ENCODE measurements at places on chromosomes 7 and 10.

- DNase-seq, result no peak
These were observed 116.3 kb downstream of the HPSE2 start for GRCh38 chr10:99119258-99119748.

DNA sequence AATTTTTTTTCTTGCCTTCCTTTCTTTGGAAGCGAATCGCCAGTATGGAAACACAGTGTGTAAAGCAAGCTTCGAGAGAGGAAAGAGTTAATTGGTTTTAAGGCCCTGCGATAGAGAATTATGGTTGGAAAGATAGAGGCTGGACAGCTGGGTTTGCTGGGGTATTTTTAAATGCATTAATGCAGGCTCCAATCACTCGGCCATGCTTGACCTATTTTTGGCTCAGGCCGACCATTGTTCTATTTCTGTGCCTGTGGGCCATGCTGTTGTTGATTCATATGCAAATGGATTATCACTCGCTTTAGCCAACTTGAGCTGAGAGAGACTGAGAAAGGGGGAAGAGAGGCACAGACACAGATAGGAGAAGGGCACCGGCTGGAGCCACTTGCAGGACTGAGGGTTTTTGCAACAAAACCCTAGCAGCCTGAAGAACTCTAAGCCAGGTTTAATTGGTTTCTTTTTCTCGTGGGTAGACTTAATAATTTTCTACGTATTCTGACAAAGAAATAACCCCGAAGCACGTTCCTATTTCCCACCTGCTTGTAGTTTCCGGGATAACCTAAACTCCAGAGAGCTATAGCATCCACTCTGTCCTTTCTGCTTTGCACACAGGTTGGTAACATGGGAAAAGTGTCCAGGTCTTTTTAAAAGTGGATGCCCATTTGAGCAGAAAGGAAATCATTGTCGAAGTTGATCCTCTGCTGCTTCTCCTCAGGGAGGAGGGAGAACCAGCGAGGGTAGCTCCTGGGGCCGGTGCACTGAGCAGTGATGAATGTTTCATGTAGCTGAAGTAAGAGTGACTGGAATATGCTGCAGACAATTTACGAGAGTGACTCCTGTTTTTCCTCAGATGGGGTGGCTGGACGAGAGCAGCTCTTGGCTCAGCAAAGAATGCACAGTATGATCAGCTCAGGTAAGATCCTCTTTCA, at the start of gene HDAC9:
HDAC9 (plus strand) TSS at position 338 of the 929 bp plus-strand sequence; CDS start at position 892, 554 bp downstream.
- peak; percentile 67 for DNase-seq

GRCh38 chr10:22339761-22340328, 5.5 kb upstream of the SPAG6 start:
- peak; percentile 18 for DNase-seq

DNA sequence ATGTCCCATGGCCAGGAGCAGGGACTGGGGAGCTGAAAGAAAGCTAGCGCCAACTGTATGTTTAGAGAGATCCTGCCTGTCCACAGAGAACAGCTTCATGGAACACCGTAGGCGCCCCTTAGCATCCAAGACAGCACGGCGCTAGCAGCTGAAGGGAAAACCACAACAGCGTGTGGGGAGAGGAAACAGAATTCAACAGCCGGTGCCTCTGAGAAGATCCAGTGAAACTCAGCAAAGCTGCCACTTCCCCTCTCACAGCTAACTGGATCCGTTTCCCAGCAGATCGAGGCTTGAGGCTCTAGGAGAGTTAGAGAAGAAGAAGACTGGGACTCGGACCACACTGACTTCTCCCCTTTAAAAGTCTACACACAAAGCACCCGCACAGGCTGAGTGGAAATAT, 145.0 kb downstream of the MAD1L1 start:
- no peak for DNase-seq

DNA sequence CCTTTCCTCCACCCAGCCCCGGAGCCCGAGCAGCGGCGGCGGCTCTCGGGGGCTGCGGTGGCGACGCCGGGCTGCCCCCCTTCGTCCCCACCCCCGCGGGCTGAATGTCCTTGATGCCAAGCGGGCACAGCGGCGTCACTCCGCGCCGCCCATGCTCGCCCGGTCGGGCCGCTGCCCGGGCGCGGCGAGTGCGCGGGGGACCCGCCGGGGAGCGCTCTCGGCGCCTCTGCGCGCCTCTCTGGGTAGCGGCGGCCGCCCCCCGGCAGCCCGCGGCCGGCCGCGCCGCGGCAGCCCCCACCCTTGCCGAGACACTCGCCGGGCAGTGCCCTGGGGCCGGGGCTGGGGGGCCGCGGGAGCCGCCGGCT, 433 bp upstream of the PLXNA4 start:
- no peak for DNase-seq

DNA sequence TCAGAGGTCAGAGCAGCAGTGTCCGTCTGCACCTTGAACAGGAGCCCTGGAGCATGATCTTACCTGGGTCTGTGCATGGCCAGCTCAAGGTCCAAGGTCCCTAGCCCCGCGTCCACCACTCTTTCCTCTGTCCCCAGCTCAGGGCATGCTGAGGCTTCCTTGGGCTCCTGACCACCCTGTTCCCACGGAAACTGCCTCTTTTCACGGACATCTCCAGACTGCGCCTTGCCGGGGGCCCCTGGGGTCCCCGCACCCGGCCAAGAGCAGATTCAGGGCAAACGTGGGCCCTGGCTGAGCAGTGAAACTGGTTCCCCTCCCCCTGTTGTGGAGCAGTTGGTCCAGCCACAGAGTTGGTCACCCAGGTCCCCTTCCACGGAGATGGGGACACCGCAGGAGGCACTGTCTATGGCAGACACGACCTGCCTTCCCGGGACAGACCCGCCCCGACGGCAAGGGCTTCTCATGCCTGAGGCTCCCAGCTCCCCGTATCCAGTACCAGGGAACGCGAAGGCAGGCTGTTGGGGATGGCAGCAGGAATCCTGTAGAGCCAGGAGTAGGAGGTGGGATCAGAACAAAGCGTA, 217.4 kb upstream of the PPP2R2D start:
- no peak for DNase-seq

All from neuronal stem cell (in vitro differentiated cells).